Omental fat pad (tissue), 4 donors: ENCODE measurements at places on chromosomes 5 and 9. TPM values are rescaled to one million over a fixed set of nuclear protein-coding genes. Genes with fewer than 3 reads are reported as not detected.

WDR38 gene
- not detected for total RNA-seq

OGN gene
- total RNA-seq, result 24.6 TPM

TNFSF15 gene
- total RNA-seq, result 2.4 TPM

DOK3 gene
- 41.0 TPM for total RNA-seq

PALM2AKAP2 gene
- 23.4 TPM for total RNA-seq

PCDHA4 gene
- 0.60 TPM for total RNA-seq

RASEF gene
- 0.12 TPM for total RNA-seq

IL4 gene
- not detected for total RNA-seq

ADAMTS6 gene
- 3.1 TPM for total RNA-seq
